Muscle of arm (tissue), 14 donors: ENCODE measurements at places on chromosomes 12 and 14. TPM values are rescaled to one million over a fixed set of nuclear protein-coding genes. Genes with fewer than 3 reads are reported as not detected.

DNA sequence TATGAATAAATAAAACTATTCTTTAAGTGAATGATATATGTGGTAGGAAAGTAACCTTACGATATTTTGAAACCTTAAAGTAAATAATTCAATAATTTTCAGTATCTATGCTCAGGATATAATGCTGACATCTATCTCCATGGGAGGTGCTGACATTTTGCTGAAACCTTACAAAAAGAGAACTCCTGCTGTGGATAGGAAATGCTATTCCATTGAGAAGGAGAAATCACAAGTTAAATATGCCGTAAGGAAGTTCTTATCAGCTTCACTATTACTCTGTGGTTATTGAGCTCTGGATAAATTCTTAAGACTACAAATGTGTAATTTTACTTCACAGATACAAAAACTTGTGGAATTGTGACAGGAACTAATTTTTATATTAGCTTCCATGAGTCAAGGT lies 722.1 kb downstream of the TMTC2 start:
- DNase-seq: no peak

ACRBP gene
- polyA plus RNA-seq: 2.9 TPM

KRT71 gene
- not detected for polyA plus RNA-seq

- DNase-seq: no peak
Measured at GRCh38 chr14:60840313-60840712, 105.8 kb downstream of the MNAT1 start.

DNA sequence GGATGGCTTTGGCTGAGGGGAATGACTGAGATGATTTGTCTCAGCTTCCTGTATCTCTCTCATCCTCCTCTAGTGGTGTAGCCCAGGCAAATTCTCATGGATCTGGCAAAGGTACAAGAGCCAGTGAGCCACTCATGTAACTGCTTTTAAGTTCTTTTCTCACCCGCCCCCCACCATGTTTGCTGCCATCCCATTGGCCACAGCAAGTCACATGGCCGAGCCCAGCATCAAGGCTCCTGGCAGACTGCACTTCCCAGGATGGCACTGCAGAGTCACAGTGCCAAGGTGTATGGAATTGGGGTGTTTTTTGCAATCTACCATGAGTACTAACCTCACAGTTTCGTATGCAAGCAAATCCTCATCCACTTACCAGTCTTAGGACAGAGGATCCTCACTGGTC lies 50.9 kb downstream of the CHST11 start:
- DNase-seq: no peak

DNA sequence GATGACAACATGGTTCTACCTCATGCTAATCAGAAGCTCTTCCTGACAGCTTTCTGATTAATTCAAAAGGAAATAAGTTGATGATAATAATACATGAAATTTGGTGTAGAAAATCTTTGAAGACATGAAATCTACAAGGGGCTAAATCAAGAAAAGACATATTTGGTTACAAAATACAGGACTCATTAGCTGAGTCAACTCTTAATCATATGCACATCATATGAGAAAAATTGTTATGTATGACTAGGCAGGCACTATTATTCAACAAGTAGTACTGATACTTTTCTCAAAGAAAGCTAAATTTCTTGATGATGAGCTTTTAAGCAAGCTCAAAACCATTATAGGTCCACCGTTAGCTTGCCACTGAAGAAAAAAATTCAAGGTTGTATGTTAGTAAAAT lies 7.1 kb downstream of the ABCC9 start:
- DNase-seq: no peak

GRCh38 chr14:65074449-65075150 lies 27.7 kb downstream of the MAX start:
- DNase-seq: no peak

GRCh38 chr12:25830456-25830855 lies 128.0 kb upstream of the RASSF8 start:
- DNase-seq: no peak

- no peak for DNase-seq
Measured at GRCh38 chr14:68098834-68099233, 279.3 kb downstream of the RAD51B start.

- DNase-seq: peak; percentile 7
Measured at GRCh38 chr14:83164016-83164415, 1630.4 kb upstream of the SEL1L start.

GRCh38 chr12:107602446-107602845 lies 83.2 kb upstream of the PWP1 start:
- DNase-seq: no peak

GRCh38 chr14:34890937-34891336 lies 15.8 kb upstream of the BAZ1A start:
- DNase-seq: no peak

DNA sequence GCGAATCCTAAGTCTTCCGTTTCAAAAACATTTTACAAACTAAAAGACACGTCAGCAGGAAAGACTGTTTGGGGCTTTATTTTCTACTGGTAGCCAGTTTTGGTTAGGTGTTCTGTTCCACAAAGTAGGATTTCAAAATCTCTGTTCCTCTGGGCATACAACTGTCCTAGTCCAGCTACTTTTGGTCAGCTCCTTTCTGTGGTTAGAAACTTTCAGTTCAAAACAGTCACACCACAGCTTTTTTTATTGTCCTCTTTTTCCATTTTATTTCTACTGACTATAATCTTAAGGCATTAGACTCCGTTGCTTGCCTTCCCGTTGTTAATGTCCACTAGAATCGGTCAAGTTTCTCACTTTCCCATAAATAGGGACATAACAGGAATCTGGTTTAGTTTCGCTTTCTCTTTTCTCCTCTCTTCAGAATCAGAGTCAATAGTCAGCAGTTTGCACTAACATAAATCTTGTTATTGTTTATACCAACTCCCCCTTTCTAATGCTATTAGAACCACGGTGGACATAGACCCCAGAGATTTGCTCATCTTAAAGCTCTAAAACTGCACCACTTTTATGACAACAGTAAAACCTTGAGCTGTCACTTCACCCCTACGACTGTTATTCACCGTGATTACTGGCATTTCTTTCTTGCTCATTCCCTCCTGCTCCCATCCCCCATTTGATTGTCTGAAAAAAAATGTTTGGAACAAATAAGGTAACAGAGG lies 41.5 kb upstream of the NPAS3 start:
- DNase-seq: peak; percentile 35

VRTN gene
- not detected for polyA plus RNA-seq

DNA sequence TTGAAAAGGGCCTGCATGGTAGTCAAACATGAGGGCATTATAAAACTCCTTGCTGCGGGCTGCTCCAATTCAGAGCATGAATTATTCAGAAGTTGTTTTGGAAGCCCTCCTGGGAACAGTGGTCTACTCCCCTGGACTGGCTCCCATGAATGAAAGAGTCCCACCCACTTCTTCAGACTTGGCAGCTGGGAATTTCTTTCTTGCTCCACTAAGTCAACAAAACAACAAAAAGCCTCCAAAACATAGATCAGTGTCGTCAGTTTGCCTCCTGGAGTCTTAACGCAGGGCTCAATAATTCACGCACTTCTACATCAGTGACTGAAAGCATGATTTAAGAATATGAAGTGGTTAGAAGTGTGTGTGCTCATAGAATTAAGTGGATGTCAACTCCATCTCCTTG lies 37.9 kb downstream of the AKAP6 start:
- DNase-seq: no peak

DNA sequence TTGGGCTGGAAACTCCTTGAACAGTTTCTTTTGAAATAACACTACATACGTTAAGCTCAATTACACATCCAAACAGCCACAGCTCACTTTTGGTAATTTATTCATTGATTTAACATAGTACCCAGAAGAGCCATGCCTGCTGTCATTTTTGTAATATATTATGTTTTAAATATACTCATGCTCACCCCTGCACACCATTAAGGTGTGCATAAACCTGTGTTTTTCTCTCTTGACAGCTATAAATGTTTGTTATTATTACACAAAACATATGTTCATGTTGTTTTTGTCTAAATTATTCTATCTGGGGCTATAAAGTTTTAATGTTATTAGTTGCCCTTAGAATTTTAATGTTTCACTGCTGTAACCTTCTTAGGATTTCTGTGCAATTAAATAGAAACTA lies 296.1 kb downstream of the AKAP6 start:
- no peak for DNase-seq

- DNase-seq: no peak
Measured at GRCh38 chr12:49966511-49967041, 4.9 kb downstream of the AQP5 start.

DNA sequence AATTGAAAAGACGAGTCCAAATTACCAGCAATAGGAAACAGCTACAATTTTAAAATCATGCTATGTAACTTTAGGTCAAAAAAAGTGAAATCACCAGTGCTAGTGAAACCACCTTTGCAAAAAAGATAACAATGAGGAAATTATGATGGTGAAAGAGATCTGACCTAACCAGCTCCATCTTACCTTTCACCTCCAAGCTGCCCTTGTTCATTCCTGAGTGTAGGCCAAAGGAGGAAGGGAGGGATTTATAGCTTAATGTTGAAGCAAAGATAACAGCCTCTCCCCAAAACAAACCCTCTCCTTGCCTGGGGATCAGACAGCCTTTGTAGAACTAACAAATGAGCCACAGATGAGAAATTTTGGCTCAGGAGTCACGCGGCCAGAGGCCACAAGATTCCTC lies 83.2 kb upstream of the EIF5 start:
- DNase-seq: no peak

CLEC4E gene
- polyA plus RNA-seq: not detected

DNA sequence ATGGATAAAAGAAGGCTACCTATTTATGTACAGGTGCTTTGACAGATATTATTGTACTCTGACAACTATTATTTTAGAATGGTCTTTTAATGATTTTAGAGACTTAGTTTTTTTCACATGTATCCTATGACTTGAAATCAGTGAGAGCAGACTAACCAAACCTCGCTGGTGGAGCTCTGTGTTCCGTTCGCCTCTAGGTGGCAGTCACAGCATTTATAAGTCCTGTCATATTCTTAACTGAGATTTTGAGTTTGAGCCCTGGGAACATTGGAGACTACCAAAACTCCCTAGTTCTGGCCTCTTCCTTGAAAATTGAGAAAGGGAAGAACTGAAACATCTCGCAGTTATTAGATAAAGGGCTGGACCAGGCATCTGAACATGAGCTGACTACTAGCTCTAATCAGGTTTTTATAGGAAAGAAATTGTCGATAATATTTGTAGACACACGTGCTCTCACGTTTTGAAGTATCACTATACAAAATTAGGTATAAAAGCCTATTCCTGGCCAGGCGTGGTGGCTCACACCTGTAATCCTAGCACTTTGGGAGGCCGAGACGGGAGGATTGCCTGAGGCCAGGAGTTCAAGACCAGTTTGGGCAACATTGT lies 48.3 kb downstream of the TTLL5 start:
- DNase-seq: peak; percentile 89

NUBPL gene
- 11.3 TPM for polyA plus RNA-seq

DNA sequence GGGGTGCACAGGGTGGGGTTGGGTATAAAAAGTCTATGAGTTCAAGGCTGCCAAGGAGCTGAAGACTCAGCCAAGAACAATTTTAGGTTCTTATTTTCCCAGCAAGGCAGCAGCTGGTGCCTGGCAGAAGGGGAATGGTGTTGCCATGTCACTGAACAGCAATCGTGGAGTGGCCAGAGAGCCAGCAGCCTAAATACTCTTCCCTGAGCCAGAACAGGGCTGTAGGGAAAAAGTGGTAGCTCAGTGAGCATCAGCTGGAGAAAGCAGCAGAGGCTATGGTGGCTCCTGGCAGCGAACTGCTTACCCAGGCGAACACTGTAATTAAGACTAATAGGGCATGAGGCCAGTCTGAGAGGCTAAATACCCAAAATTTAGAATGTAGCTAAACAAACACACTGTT lies 334.9 kb downstream of the RMST start:
- DNase-seq: no peak

SLC25A47 gene
- polyA plus RNA-seq: not detected

ST8SIA1 gene
- 27.8 TPM for polyA plus RNA-seq

DNA sequence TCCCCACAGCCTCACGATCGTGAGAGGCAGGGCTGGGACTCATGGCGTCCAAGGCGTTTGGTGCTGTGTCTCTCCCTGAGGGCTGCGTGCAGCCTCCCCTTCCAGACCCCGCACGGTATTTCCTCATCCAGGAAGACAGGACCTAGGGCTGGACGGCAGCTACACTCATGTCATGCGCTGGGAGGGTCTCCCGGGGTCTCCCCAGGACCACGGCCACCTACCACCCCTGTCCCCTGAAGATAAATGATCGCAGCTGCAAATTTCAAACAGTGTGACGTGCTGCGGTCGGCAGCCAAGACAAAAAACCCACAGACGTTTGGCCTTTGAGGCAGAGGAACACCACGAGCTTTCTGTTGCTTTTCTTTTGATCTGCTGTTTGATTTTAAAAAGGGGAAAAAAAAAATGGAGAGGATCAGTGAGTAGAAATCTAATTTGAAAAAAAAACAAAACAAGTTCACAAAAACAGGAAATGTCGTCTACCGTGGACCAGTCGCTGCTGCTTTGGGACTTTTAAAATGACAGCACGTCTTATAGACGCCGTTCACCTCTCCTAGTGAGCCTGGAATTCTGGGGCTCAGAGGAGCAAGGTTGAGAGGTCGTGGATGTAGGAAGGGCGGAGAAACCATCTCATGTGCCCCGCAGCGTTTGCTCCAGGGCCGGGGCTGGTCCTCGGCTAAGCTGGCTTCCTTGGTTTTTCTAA lies 237.6 kb downstream of the SLC41A2 start:
- DNase-seq: peak; percentile 39

C3AR1 gene
- polyA plus RNA-seq: 5.8 TPM

DNA sequence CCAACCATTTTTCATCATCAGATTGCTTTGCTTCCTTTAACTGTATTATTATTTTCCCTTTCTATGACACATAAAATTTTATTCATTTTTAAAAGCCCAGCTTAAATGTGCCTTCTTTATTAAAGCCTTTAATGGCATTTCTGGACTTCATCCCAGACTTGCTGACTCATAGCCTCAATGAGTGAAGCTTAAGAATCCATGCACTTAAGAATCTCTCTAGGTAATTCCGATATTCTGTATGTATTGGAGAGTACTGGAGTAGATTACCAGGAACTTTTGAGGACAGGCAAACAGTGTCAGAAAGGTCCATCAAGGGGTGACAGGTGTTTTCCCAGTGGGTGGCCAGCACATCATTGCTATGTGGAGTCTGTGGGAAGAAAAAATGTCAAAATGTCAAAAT lies 107.9 kb downstream of the PTPRQ start:
- DNase-seq: peak; percentile 35

- DNase-seq: no peak
Measured at GRCh38 chr12:119225454-119225853, 46.7 kb downstream of the HSPB8 start.

- DNase-seq: peak; percentile 33
Measured at GRCh38 chr12:5003025-5003666, 40.5 kb upstream of the KCNA5 start.

DNA sequence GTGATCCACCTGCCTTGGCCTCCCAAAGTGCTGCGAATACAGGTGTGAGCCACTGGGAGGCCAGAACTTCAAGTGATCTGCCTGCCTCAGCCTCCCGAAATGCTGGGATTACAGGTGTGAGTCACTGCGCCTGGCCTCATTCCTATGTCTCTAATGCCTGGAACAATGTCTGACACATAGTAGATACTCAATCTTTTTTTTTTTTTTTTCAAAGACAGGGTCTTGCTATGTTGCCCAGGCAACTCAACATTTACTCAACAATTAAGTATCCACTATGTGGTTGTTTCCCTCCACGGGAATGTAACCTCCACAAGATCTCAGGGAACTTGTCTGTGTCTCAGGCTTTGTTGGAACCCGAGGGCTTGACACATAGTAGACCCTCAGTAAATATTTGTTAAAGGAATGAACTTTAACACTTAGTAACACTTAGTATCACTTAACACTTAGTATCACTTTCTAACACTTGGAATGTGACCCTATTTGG lies 3.0 kb upstream of the TMEM120B start:
- no peak for DNase-seq

GRCh38 chr14:54258382-54258781 lies 138.4 kb upstream of the CDKN3 start:
- DNase-seq: no peak

GRCh38 chr12:109637348-109637747 lies 63.8 kb downstream of the MVK start:
- DNase-seq: no peak

TSPAN8 gene
- polyA plus RNA-seq: 1.2 TPM

FAIM2 gene
- polyA plus RNA-seq: 10.6 TPM
